ENCODE measurements at places on chromosomes 6 and 20.
A peak's percentile ranks its signal among the peaks of the same experiment; 100 is the strongest.

GRCh38 chr6:16555550-16555949 is 205.7 kb downstream of the ATXN1 start:
- DNase-seq: no peak

DNA sequence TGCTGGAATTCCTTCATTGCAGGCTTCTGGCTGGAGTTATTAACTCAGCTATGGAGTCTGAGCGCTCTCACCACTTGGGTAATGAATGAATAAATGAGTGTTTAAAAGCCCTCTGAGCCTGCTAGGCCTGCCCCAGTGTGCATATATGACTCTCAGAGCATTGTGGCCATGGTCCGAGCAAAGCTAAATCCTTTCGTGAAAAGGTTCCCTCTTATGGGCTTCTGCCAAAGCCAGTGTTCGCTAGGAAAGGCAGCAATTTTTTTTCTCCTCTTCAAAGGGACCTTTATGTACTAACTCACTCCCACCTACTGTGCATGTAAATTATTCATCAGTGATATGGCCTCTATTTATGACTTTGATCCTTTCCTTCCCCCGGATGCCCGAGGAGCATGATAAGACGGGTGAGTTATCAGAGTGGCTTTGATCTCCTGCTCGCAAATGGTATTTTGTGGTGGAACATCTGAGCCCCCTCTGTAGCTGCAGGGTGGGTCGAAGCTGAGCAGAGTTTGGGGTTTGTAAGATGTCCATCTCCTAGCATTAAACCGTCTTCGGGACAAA is 88.6 kb downstream of the LINC00237 start:
- no peak for DNase-seq

DNA sequence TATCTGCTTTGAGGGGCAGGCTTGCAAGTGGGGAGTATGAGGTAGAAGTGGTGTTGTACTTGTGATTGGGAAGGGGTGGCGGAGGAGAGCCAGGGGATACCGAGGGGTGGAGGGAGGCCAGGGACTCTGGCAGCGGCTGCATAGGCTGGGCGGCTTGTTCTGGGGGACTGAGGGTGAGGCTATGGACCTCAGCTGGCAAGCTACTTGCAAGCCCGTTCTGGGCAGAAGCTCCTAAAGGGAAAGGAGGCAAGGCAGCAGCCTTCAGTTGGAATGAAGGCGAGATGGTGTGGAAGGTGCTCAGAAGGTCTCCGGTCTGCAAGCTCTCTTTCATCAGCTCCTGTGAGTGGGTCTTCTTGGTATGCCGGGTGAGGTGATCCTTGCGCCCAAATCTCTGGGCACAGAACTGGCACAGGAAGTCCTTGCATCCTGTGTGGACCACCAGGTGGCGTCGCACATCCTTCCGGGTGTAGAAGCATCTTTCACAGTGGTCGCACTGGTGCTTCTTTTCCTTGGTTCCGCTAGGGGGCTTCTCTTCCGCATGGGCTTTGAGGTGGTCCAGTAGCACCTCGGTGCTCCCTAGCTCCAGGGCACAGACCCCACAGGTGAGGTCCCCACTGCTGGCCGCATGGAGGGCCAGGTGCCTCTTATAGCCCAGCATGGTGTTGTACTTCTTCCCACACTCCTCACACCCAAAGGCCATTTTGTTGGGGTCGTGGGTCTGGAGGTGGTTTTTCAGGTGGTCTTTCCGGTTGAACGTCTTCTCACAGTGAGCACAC is 66.0 kb downstream of the PLAGL1 start:
- DNase-seq: peak; percentile 35

DNA sequence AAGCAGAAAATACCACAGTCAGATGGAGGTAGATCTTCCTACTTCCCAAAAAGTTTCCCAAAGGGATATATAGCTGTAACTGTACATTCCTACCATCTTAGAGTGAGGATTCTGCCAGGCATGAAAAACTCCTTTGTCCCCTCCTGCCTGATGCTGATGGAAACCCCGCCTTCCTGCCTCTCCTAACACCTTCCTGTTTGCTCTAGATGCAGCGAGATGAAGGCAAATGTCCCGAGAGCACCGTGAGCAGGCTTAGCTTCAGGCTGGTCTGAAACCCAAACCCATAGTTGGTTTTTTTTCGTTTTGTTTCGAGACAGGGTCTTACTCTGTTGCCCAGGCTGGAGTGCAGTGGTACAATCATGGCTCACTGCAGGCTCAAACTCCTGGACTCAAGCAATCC is 55.6 kb downstream of the MYB start:
- DNase-seq: no peak

DNA sequence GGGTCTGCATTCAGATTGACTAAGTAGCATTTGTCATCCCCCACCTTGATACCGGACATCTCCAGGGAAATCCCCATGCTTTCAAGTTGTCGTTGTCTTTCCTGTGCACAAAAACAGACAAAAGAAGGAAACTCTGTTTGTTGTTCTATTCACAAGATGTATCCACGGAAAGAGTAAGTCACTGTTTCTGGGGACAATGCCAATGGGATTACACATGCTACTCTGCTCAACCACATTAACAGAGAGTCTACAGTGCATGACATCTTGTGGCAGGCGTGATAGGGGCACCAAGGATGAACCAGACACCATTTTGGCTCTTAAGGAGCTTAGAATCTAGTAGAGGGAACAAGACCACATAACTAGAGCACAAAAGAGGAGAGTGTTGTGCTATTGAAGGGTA is 124.4 kb upstream of the NUP153 start:
- no peak for DNase-seq

GRCh38 chr6:1215023-1215422 is 96.9 kb upstream of the FOXQ1 start:
- no peak for DNase-seq

GRCh38 chr6:83824831-83825230 is 28.3 kb upstream of the RIPPLY2 start:
- DNase-seq: no peak

- no peak for DNase-seq
Measured at GRCh38 chr6:105560611-105561066, 157.8 kb upstream of the PREP start.

GRCh38 chr6:84605298-84605697 is 159.1 kb downstream of the TBX18 start:
- no peak for DNase-seq

DNA sequence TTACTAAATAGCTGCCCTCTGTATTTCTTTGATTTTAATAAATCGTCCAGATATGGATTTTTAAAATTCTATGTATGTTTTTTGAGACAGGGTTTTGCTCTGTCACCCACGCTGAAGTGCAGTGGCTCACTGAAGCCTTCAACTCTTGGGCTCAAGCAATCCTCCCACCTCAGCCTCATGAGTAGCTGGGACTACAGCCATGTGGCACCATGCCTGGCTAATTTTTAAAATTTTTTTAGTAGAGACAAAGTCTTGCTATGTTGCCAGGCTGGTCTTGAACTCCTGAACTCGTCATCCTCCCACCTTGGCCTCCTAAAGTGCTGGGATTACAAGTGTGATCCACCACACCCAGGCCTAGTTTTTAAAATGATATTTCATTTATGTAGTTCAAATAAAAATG is 47.4 kb upstream of the DDR1 start:
- DNase-seq: no peak

GRCh38 chr6:48512390-48512789 is 401.4 kb upstream of the PTCHD4 start:
- no peak for DNase-seq

Measured in CD4-positive, alpha-beta T cell treated with Interleukin-15 for 1 hour (primary cell).